Vagina (tissue), 2 donors: ENCODE measurements at places on chromosomes 2 and 18.

GRCh38 chr2:109510136-109511028 lies 103.4 kb downstream of the SEPTIN10 start:
- no peak for DNase-seq

GRCh38 chr2:66585587-66585986 lies 150.7 kb downstream of the MEIS1 start:
- DNase-seq: no peak

GRCh38 chr2:25989154-25989553 lies 6.9 kb upstream of the KIF3C start:
- DNase-seq: no peak

GRCh38 chr2:70830366-70830765 lies 5.2 kb downstream of the CD207 start:
- no peak for DNase-seq

DNA sequence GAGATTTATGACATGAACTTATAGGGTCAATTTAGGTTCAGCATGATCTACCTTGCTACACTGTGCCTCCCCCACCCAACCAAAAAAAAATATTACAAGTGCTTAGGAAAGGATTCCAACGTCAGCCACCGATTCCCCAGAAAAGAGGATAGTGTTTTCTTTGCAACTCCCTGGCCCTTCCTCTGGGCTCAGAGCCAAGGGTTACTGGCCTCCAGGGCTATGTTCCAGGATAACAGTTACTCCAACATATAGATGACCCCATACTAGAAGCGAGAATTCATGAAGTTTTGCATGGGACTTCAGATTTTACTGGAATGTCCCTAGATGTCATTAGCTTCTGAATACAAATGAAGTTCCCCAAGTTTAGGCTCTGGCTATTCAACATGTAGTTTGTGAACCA lies 172.1 kb downstream of the UPP2 start:
- no peak for DNase-seq

DNA sequence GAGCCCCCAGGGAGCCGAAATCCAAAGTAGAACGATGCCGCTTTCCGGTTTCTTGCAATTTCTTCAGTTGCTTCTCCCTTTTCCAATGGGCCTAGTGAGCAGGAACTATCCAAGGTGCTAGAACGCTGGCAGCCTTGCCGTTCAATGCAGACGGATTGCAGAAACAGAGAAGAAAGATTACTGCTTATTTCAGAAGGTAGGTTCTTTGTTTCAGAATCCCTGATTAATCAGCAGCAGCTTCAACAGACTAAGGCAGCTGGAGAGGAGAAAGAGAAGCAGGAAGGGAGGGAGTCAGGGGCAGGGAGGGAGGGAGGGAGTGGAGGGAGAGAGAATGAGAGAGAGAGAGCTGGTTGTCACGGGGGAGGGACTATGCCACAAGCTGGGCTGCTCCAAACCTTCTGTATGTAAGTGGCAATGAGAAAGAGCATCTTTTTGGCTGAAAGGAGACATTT lies 576 bp downstream of the NYAP2 start:
- DNase-seq: no peak

DNA sequence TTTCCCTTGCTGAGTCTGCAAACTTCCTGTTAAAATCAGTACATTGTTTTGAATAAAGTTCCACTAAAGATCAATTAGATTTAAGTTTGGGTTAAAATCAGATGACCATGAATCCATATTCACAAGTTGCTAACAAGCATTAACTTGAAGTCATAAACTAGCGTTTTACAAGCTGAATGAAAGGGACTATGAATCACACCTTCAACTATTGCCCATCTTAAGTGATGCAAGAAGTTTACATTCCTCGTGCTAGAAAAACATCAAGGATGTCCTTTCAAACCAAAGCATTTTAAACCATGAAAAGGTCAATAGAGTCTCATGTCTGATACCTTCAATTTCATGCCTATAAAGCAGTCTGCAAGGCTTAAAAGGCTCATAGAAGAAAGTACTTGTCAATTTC lies 257.2 kb upstream of the SYT4 start:
- DNase-seq: no peak

GRCh38 chr2:133416146-133416545 lies 152.1 kb downstream of the NCKAP5 start:
- DNase-seq: no peak

DNA sequence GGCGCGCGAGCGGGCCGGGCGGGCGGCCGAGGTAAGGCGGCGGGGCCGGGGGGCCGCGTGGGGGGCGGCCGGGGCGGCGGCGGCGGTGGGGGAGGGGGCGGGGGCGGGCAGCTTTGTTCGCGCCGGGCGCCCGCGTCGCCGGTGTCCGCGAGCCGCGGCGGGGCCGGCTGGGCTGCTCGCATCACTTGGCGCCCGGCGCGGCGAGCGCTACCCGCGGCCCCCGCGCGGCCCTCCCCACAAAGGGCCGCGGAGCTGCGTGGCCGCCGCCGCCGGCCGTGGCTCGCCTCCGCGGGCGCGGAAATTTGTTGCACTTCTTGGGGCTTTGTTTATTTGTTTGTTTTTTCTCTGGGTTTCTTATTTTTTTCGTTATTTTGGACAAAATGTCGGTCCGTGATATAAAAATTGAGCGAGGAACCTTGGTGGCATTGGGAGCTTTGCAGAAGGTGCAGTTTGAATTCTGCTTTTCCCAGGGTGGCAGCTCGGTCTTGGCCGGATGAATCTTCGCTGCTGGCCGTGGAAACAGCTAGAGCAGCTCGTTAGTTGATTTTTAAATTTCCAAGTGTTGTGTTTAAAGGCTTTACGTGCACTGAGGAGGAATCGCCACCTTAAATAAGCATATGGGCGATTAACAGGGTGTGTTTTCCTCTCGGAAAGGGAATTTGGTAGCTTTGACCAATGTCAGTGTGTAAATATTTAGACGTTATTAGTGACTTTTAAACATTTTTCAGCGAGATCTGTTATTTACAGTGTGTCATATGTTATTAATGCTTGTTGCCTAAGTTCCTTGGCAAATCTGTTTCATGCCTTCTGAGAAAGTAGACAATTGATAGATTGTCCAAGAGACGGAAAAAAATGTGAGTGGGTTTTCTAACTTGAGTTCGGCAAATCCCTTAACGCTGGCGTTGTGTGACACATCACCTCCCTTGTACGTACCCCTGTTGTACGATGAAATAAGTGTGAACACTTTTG lies 822 bp downstream of the UBE2E3 start:
- no peak for DNase-seq

DNA sequence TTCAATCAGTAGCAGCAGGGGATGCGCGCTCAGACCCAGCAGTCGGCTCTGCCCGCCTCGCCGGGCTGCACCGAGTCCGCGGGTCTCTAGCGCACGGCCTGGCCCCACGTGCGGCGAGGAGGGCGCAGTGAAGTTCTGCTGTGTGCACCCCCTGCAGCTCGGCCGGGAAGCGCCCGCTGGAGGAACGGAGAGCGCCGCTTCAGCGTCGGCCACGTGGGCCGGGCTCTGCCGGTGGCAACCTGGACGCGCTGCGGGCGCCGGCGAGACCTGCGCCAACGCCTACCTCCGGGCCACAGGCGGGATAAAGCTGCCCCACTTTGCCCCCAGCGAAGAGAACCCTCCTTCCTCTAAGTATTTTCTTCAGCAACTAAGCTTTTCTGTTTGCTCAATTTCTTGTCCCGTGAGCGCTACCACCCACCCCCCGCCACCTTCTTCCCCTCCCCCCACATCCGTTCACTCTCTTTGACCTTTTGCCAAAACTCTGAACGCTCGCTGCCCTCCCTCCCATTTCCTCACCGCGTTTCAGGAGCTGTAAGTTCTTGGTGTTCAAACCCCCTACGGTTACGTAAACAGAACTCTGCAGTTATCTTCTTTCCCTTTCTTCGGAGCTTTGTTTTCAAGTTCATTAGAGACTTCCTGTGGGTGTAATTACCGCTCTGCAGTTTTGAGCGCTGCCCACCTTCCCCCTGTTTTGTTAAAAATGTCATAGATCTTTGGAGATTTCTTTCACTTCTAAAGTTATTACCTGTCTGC lies 42.6 kb upstream of the EDAR start:
- DNase-seq: no peak

- DNase-seq: no peak
These were observed 586 bp downstream of the FNDC4 start for GRCh38 chr2:27494284-27494943.

GRCh38 chr2:224596289-224596688 lies 11.1 kb upstream of the CUL3 start:
- DNase-seq: no peak

- DNase-seq: no peak
These were observed 60.2 kb downstream of the TRPM8 start for GRCh38 chr2:233977296-233977837.

DNA sequence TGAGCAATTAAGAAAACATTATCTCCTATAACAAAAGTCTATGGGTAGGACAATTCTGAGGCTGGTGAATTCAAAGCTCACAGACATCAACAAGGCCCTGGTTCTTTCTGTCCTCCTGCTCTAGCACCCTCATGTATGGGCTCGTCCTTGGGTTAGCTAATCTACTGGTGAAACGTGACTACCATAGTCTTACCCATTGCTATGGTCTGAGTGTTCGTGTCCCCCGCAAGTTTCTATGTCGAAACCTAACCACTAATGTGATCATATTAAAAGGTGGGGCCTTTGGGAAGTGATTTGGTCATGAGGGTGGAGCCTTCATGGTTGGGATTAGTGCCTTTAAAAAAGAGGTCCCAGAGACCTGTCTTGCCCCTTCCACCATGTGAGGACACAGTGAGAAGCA lies 564.7 kb downstream of the TNS1 start:
- DNase-seq: no peak

GRCh38 chr2:217993138-217993537 lies 9.7 kb downstream of the TNS1 start:
- no peak for DNase-seq

DNA sequence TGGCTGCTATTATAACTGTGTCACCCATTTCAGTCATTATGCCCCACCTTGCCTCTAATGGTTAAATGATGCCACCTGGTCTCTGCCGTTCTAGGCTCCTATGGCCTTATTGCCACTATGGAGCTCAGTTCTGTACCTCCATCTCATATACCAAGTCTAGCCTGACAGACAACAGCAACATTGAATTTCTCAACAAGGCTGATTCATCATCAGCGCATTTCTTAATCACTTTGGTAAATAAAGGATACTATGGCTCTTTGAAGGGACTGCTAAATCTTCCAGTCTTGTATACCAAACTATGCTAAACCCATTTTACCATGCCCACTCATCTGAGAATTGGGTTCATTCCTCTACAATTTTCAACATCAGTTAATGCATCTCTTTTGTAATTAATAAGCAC lies 784.5 kb upstream of the CELF4 start:
- no peak for DNase-seq

GRCh38 chr2:26193578-26194231 lies 20.8 kb downstream of the GAREM2 start:
- no peak for DNase-seq

DNA sequence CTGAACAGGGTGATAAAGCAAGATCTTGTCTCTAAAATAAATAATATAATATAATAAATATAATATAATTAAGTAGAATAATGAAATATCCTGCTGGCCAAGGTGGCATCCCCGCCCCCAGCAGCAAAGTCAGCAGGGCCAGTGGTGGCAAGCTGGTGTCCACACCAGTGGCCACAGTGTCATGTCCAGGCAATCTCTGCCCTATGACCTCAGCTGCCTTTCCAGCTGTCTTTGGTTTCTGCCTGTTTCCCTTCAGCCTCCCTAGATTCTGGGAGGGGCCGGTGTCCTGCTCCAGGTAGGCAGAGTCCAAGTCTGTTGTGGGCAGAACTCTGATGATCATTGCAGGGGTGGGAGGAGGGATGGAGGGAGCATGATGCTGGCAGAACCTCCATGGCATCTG lies 16.2 kb upstream of the STEAP3 start:
- DNase-seq: no peak

DNA sequence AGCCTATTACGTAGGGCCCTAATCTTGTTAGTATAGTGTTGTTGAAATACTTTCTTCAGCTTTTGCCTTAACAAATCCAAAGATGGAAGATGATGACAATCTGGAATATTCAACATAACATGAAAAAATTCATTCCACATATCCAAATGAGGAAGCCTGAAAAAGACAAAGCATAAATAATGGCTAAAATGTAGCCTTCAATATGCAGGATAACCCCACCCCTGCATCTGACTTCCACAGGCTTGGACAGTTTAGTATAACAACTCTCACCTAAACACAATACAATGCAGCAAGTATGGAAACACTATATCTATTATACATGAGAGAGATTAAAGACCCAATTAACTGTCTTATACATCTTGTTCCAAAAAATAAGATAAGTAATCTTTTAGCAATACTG lies 39.9 kb downstream of the BUB1 start:
- no peak for DNase-seq

DNA sequence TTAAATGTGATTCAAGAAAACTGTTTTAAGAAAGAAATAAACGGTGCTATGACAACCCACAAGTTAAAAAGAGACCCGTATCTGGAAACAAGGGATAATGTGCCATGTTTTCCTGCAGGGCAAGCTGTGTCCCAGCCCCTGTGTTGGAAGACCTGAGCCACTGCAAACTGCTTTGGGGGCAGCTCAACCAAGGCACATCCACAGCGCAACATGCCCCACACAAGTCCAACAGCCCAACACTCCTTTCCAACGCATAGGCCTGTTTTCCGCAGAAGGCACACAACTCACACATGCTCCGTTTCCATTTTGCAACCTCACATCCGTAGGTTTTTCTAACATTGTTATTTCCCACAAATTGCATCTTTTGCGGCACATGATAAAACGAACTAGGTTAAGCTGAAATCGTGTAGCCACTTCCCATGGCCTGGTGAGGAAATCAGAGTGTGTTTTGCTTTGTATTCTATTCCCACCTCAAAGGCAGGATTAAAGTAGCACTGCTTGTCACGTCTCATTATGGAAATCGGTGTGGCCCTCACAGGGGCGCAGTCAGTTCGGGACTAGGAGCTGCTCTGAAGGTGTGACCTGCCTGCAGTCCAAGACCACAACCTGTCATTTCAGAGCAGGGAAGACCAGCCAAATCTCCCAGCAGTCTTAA lies 50.5 kb upstream of the ZNF516 start:
- no peak for DNase-seq

GRCh38 chr2:65024149-65024829 lies 31.9 kb upstream of the CEP68 start:
- DNase-seq: no peak

DNA sequence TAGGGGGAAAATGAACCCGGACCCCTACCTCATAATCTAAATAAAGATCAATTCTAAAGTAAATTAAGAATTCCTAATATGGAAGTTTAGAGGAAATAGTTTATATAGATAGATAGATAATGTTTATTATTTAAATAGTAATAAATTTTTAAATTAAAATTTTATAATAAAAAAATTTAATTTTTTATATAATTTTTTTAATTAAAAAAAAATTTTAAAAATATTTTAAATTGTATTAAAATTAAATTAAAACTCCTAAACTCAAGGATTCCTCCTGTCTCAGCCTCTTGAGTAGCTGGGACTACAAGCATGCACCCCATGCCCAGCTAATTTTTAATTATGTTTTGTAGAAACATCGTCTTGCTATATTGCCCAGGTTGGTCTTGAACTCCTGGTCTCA lies 186.9 kb upstream of the VRK2 start:
- no peak for DNase-seq

GRCh38 chr2:6224267-6224666 lies 532.1 kb downstream of the SOX11 start:
- no peak for DNase-seq

DNA sequence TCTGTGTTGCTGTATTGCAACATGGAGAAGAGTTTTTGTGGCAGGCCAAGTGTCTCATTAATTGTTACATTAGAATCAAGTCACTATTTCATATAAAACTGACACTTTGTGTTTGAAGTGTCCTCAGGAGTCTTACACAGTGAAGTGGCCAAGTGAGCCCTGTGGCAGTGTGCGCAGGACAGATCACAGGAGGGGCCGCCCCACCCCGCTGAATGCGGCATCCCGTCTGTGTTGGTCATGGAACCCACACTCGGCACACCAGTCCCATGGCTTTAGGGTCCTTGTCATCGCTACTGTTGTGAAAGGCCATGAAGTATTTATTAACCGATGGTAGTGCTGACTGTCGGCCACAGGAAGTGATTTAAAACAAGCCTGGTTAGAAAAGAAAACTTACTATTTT lies 144.7 kb upstream of the NFATC1 start:
- DNase-seq: no peak
